Fibroblast of skin of scalp (primary cell): ENCODE measurements at places on chromosomes 4 and X.

- no peak for DNase-seq
These were observed 7.7 kb downstream of the NAT8L start for GRCh38 chr4:2066571-2067445.

DNA sequence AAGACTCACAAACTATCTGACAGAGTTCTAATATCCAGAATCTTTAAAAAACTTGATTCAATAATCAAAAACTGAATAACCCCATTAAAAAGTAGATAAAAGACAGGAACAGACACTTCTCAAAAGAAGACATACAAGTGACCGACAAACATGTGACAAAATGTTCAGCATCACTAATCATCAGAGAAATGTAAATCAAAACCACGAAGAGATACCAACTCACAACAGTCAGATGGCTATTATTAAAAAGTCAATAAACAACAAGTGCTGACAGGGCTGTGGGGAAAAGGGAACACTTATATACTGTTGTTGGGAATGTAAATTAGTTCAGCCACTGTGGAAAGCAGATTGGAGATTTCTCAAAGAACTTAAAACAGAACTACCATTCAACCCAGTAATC is 138.1 kb upstream of the RASGEF1B start:
- no peak for DNase-seq

DNA sequence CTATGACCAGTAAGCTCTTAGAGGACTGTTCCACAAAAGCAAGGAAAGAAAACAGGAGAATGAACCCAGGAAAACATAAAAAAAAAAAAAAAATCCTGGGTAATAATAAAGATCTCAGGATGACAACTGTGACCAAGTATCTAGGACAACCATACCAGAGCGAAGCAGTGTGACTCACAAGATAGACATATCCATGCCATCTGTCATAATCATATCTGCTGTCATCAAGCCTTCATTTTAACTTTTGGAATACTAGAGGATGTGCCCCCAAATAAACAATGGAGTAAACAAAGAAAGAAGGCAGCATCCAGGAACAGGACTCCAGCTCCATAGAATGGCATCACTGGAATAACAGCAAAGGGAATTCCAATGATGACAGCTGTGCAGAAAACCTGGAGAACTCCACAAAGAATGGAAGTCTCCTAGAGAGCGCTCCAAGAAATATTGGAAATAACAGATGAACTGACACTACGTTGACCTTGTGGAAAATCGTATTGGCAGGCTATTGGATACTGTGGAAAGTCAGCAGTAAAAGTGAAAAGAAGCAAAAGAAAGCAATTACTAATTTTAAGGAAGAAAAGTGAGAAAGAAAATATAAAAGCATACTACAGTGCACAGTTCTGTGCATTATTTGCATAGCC is 35.3 kb downstream of the HPGDS start:
- peak; percentile 35 for DNase-seq

- DNase-seq: no peak
These were observed 16.3 kb downstream of the SULT1B1 start for GRCh38 chr4:69744157-69744478.

DNA sequence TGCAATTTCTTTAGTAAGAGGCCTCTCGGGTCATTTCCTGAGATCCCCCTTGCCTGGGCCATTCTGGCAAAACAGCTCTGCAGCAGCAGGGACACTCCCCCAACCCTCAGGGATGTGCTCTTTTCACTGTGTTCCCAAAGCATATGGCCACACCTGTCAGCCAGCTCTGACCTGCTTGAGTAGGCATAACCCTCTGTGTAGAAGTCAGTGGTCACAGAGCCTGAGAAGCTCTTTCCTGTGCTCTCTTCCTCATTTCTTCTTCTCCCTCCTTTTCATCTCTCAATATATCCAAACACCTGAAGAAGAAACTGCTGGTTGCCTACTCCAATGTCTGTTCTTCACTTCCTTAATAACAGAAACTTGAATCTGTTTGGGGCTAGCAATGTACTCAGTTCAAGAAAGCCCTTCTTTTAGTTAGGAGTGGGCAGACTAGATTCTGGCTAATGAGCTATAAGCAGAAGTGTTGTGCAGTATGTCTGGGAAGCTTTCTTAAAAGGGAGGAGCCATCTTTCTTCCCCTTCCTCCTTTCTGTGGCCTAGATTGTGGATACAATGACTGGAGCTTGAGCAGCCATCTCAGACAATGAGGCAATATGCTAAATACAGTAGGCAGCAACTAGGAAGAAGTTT is 73.3 kb downstream of the PRPS1 start:
- DNase-seq: no peak

DNA sequence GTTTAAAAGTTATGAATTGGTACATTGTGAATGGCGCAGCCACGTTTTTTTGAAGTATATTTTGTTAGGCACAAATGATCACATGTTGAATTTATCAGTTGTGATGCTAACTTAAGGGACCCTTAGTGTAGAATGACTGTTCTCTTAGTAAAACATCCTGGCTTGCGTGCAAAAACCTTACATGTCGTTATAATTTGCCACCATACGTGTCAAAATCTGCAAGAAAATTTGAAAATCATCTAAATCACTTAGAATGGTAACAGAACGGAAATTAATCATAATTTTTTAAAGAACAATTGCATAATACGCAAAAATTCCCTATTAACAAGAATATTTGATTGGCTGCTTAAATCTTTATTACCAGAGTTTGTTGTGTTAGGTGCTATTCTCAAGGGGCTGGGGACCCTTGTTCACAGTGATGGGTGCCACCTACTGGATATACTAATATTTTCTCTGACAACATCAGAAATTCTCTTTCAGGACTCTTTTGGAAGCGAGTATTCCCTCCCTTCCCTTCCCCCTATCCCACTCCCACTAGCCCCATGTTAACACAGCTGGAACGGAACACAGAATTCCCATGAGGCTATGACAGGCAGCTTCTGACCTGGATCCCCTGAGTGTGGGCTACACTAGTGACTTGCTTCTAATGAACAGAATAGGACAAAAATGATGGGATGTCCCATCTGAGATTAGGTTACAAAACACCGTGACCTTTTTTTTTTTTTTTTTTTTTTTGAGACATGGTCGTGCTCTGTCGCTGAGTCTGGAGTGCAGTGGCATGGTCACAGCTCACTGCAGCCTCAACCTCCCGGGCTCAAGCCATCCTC is 71.8 kb downstream of the SUPT20HL2 start:
- DNase-seq: peak; percentile 41

- no peak for DNase-seq
These were observed 22.3 kb downstream of the AMOT start for GRCh38 chrX:112818114-112819007.

- DNase-seq: peak; percentile 46
These were observed 37.0 kb downstream of the IRS4 start for GRCh38 chrX:108699368-108699767.

- DNase-seq: peak; percentile 63
These were observed 4.5 kb downstream of the HHIP start for GRCh38 chr4:144650311-144651005.

DNA sequence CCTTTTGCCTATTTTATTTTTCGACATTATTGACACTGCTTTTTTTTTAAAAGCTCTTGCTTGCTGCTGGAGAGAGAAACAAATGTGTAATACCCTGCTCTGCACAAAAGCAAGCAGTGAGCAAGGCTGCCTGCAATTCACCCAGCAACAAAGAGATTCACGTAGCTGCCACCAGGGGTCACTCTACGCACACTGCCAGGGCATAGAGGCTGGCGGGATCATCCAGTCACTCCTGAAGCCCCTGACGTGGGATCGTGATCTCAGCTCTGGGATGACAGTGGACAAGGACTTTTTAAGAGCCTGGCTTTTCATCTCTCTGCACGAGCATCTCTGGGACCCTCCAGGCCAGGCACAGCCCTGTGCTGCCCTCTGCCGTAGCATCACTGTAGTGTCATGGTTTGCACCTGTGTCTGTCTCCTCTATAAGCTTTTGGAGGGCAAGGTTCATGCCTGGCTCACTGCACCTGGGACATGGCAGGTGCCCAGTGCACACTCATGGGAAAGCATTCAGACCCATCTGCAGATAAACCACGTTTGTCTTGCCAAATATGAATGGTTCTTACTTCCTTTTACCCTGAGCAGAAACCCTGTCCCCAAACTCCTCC is 19.8 kb downstream of the C4orf50 start:
- DNase-seq: peak; percentile 61

DNA sequence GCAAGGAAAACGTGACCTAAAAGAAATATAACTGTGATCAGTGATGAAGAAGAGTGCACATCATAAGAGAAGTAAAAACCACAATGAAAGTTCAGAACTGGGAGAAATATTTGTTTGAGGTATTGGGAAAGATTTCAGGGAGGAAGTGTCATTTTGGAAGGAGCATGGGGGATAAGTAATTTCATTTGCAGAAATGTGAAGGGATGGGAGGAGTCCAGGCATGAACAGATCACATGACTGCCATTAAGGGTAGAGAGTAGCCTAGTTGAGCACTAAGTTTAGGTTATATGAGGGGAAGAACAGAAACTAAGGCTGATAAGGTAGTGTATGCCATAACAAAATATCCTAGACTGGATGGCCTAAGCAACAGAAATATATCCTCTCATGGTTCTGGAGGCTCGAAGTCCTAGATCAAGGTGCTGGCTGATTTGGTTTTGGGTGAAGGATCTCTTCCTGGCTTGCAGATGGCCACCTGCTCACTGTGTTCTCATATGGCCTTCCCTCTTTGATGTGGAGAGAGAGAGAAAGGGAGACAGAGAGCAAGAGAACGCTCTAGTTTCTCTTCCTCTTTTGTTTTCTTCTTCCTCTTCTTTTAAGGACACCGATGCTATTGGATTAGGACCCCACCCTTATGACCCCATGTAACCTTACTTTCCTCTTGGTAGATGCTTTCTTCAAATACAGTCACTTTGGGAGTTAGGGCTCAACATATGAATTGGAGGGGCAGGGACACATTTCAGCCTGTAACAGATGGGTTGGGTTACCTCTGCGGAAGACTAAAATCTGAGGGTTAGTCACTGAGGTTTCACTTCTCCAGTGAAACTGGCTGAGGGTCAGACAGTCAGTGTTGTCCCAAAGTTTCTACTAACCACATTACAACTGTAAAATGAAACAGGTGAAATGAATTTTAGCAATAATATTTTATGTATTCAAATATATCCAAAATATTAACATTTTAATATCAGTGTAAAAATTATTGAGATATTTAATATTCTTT is 77.9 kb downstream of the EGF start:
- no peak for DNase-seq

DNA sequence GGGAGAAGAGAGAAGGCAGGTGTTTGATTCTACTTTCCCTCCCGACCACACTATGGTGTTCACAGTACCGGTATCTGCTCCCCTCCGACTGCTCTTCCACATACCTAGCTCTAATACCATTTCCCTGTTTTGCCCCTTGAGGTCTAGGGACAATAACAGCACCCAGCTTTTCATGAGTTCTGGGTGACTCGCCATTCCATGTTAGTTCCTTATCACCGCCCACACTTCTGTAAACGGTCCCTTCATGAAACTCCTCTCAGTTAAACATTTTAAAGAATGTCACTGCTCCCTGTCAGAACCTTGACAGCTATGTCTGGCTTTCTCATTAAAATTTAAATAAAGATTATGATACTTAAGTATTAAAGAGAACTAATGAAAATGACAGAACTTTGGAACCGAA is 136.7 kb downstream of the ADAMTS3 start:
- DNase-seq: no peak

DNA sequence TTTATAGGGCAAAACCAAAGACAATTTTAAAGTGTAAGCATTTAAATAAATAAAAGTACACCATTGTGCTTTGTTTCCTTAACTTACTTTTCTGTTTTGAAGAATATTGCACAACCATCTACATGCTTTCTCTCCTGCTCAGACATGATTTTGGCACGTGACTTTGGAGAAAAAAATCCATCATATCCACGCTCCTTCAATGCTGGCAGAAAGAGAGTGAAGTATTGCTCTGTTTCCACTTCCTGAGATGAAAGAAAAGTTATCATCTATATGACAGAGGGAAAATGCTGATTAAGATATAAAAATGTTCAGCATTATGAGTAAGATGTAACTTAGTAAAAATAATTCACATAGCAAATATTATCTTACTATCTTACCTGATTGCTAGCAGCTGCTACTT is 77.1 kb downstream of the CNOT6L start:
- DNase-seq: no peak

DNA sequence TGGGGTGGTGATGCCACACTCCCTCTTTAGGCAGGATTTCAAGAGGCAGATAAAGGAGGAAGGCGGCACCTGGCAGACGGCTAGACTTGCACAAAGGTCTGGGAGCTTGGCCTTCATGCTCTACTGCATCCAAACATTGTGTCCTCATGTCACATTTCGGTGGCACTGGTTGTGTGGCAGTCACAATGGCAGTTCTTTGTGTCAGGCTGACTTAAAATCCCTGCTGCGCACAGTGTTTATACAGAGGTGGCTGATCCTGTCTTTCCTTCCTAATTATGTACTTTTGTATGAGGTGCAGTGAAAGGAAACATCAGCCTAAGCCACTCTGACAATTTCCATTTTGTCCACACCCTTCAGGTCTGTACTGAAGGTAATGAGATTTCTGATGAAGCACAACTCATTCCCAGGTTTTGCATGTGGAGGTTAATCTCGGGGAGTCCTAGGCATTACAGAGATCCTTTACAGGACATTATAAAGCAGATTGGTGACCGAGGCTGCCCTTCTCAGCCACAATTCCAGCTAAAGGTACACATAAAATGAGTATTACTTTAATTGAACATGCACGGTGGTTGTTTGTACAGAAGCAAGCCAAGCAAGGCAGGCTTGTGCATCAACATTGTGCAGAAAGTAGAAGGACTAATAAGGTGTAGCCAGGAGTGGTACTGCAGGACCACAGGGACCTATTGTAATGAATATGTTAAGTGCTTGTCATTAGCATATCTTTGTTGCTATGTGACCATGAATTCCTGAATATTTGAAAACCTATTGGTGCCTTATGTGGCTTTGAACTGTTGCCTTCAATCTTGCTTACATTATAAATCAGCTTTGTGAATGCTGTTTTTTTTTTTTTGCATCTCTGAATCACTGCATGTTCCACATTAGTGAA is 147.6 kb downstream of the STK32B start:
- DNase-seq: no peak

- DNase-seq: peak; percentile 35
These were observed 83.1 kb upstream of the GYPA start for GRCh38 chr4:144223661-144224060.

DNA sequence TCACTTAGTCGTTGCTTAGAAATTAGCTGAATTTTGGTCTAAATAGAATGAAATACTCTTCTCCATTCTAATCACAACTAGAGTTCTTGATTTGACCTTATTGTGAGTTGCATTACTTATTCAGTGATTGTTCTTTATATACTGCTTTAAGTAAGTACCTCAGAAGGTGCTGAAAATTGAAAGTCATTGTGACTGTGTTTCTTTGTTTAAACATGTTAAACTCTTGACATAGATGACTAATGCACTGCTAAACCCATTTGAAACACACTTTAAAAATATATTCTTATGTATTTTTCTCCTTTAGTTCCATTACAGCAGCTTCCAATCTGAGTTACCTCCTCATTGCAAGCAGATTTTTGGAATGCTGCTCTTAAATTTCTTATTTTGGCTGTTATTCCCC is 9.1 kb downstream of the TSPAN7 start:
- DNase-seq: no peak

DNA sequence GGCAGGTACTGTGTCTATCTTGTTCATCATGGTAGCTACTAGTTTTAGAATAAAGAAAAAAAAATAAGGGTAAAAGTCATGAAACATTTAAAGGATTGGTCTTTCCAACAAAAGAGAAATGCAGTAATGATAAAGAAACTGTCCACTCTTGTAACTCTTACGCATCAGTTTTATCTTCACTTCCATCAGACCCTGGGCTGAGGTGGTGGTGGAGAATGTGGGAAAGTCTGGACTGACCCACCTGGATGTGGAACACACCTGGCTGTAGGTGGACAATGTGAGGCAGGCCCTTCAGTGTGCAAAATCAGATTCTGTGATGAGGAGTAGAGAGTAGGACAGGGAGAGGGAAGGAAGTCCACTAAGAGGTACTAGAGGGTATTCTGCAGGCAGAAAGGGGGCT is 128.6 kb downstream of the RASL11B start:
- DNase-seq: no peak
